ENCODE measurements at places on chromosomes 2 and 18.

DNA sequence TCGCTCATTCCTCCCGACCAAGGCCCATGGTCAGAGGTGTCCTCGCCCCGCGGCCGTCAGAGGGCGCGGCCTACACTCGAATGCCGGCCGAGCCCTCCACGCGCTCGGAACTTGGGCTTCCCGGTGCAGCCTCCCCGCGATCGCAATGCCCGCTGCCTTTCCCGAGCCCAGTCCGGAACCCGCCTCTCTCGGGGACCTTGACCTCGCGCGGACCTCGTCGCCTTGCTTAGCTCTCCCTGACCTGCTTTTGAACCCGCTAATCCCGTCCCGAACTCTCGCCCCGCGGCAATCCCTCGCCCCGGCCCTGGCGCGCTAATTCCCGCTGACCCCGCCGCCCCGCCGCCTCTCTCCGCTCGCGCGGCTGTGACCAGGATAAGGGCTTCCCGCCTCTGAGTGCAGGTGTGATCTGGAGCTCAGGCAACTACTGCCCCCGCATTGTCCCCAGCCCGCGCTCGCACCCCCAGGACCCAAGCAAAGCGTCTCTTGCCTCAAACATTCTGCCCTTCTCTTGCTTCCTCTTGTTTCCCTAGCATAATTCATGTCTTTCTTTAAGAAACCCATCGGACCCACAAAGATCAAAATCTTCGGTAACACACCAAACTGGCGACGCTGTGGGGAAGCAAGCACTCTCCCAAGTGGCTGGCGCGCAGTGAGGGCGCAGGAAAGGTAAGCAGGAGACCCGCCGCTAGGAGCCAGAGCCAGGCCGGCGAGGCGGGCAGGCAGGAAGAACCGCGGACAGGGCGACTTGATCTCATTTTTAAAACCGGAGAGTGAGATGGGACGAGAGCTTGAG is 46.6 kb upstream of the ATP6V1B1 start:
- DNase-seq: no peak

GRCh38 chr2:217805668-217806481 is 196.9 kb downstream of the TNS1 start:
- no peak for DNase-seq

DNA sequence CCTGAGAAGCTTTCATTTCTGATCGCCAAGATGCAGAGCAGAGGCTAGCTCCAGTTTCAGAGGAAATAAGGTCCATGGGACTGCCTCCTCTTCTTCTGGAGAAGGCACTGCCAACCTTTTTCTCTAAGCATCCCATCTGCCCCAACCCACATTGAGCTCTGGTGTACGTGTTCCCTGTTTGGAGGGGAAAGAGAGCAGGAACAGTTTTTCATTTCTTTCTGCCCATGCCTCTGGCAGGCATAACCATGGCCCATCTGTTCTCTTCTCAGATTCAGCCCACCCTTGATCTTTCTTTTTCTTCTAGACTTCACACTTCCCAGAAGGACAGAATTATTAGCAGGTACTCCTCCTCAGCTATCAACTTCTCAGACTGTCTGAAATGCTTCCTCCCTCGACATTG is 1110.3 kb upstream of the KLHL29 start:
- no peak for DNase-seq

DNA sequence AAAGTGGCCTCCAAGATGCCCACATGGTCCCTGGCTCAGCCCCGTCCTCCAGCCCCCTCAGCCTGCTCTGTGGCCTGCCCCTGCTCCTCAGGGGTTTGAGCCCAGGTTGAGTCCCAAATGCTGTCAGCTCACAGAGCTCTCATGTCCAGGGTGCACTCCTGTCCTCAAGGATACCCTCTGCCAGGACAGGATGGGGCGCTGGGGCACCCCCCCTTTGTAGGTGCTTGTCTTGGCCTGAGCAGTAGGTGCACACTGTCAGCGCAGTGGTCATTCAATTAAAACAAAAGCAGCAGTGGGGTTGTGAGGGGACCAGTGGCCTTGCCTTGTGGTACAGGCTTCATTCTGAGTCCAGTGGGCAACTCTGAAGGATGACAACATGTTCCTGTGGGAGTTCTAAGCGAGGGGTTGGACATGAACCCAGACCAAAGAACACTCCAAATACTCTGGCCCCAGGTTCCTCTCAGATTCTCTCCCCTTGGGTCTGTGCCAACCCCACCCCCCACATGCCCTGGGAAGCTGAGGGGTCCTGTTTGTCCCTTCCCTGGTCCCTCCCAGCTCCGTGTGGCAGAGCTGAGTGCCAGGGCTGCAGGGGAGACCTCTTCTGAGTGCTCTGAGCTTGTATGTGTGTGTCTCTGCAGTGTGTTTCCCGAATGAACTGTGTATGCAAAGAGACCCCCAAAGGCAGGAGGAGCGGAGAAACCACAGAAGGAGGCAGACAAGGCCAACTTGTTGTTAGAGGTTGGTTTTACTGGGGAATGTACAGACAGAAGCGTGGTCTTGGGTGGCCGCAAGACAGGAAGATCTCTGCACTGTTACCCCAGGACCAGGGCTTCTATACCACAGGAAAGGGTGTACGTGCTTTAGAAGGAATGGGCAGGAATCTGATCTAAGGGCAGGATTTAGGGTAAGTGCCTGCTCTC is 155.6 kb upstream of the HS6ST1 start:
- peak; percentile 56 for DNase-seq

- DNase-seq: no peak
Measured at GRCh38 chr2:7012141-7012764, 95.0 kb downstream of the RNF144A start.
